ENCODE measurements at places on chromosomes 2 and 18.

DNA sequence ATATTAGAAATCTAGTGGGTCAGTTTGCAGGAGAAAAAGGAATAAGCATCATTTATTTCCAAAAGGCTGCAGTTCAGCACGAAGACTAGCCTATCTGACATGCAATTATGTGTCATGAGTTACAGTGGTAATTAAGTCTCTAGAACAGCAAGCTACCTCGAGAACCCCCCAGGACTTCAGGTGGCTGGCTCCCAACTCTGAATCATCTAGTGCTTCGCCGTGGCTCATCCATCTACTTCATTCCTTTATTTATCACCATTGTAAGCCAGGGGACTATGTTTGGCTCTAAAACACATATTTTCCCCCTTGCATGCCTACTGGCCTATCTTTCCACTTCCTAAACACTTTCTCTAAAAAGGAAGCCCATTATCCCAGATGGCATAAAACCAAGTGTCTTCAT lies 121.6 kb downstream of the TXNL1 start:
- DNase-seq: no peak

GRCh38 chr2:180776921-180777320 lies 203.5 kb upstream of the UBE2E3 start:
- DNase-seq: no peak

- DNase-seq: no peak
These were observed 113.7 kb upstream of the PARD3B start for GRCh38 chr2:204431529-204431928.

DNA sequence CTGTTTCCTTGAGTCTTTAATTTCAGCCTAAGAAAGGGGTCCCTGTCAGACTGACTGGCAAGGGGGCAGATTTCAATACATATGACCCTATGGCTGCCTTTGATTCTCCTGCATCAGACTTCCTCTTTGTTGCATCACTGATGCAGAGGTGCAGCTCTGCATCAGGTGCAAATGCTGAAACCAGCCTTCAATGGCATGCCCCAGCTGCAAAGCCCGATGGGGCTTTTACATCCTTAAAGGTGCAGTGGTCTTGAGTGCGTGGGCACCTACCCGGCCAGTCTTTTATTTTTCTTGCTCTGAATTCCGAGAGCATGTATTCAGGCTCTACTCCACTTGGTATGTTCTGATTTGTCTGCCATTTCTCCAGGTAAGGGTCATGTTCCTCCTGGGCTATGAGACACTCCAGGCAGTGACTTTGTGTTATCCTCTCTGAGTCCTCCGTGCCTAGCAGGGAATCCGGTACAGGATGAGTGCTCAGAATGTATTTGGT lies 169.5 kb downstream of the MYCN start:
- DNase-seq: no peak

- DNase-seq: no peak
These were observed 39.3 kb upstream of the SERPINB2 start for GRCh38 chr18:63848159-63848558.

- DNase-seq: no peak
These were observed 9.0 kb downstream of the CYBRD1 start for GRCh38 chr2:171531291-171531690.

All from activated CD4-positive, alpha-beta T cell treated with anti-CD3 and anti-CD28 coated beads, Interleukin-2, amount 50 U/mL, for 48 hours (primary cell).